ENCODE measurements at places on chromosomes 5 and 9.

- DNase-seq: no peak
These were observed 536.0 kb downstream of the PDE4D start for GRCh38 chr5:59357381-59357977.

GRCh38 chr5:78215972-78216371 lies 78.5 kb downstream of the AP3B1 start:
- no peak for DNase-seq

GRCh38 chr5:159316519-159317383 lies 13.5 kb downstream of the IL12B start:
- no peak for DNase-seq

- DNase-seq: peak; percentile 89
These were observed 65.0 kb downstream of the UGCG start for GRCh38 chr9:111961575-111961974.

DNA sequence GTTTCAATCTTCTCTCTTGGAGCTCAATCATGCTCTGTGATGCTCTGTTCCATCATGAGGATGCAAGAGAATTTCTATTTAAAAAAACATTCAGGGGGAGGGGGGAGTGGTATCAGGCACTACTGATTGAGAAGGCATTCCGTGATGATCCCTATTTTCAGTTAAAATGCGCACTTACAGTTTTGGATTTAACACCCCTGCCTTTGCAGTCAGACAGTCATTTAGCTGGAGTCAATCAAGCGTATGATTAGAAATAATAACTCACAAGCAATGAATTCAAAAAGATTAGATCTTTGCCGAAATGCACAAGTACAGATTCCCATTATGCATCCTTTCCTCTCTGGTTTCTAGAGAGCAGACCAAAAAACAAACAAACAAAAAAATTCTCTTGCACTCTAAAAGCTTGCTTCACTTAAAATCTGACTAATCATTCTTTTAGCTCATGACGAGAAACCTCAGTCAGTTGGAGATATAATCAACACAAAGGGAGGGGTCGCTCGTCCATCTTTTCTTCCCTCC lies 55.4 kb downstream of the EFNA5 start:
- DNase-seq: no peak

- no peak for DNase-seq
These were observed 1.0 kb downstream of the DMRT2 start for GRCh38 chr9:1051210-1051583.

DNA sequence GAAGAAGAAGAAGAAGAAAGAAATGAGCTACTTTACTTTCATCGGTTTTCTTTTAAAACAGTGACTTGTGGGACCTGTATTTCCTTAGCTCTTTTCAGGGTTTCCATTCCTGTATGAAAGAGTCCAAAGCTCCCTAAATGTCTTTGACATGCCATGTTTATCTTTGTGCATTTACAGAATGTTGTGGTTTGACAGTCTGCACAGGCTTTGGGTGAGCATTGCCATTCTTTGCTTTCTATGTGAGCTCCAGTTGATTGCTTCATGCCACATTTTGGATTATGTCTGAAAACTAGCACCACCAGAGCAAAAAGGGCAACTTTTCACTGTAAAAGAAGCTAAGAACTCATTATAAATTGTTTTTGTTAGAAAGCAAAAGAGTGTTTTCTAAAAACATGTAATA lies 733.4 kb downstream of the TLE4 start:
- DNase-seq: no peak

DNA sequence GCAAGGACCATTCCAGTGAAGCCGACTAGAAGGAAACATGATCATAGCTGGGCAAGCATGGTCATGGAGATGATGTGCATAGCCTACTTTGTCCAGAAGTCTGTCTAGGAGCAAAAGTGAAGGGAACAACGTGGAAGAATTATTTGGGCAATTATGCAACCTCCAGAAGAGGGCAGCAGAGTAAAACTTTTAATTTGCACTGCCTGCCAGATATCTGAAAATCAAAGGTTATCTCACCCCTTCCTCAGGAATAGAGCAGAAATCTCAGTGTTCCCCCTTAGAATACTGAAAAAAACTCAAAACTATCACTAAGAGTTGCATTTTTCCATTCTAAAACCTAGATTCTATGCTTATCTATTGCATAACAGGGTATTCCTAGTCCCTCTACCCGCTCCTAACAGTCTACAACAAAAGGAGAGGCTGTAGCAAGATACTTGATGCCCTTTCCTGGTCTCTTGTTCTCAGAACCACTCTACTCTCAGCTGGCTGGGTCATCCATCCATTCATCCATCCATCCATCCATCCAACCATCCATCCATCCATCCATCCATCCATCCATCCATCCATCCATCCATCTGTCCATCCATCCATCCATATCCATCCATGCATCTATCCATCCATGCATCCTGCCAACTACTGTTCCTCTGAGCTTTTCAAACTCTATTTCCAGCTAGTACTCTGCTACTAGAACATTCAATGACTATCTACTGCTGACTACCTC lies 8.4 kb upstream of the SETD9 start:
- no peak for DNase-seq

DNA sequence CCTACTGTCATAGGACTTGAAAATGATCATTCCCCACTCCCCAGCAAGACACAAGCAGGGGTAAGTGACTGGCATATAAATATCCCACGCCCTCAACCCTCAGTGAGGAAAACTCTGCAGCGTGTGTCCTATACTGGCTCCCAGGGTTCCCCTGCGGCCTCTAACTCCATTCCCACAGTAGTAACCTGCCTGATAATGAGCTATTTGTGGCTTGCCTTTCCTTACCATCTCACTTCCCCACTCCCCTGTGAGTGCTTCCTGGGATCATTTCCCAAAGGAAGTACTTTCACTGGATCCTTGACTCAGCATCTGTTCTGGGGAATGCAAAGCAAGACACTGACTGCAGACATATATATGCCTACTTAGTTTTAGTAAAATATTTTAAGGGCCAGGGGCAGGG lies 14.3 kb downstream of the CDC14B start:
- no peak for DNase-seq

DNA sequence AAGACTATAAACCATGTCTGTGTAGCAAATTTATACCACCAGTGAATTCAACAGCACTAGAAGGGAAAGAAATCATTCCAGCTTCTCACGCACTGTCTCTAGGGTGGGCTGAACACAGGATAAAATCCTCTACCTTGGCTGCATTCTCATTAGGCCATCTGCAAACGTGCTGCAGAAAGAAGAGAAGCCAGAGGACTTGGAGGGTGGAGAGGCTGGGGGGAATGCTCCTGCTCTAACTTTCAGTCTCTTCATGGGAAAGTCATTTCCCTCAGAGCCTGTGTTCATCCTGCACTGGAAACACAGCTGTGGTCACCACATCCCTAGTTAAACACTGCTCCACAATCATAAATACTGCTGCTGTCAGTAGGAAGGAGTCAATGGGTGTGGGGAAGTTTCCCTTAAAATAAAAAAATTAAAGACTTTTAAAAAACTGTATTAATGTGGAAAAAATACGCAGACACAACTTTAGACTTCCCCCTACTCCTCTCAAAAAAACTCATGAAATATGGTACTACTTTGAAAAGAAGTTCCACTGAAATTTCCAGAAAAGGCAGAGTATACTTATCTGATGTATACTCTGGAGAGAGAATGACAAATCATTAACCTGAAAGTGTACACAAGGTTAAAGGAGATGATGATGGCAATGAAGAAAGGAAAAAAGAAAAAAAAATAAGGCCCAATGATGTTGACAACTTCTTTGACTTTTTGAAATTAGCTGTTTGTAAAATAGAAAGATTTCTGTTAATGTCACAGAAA lies 46.8 kb downstream of the LHFPL2 start:
- no peak for DNase-seq

DNA sequence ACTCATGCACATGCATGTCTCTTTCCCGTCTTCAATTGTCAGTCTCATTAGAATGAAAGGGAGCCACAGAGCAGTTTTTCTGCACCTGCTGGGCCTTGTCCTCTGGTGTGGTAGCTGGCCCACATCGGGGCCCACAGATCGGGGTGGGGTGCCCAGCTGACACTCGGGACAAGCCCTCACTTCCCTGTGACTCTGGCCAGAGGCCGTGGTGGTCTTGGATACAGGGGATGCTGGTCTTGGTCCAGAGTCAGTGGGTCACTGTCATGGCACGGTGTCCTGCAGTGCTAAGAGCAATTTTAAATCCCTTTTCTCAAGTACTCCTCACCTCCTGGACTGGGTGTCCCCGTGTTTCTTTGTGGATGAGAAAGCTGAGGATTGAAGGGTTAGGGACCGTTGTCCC lies 193.2 kb downstream of the CACNA1B start:
- DNase-seq: no peak

DNA sequence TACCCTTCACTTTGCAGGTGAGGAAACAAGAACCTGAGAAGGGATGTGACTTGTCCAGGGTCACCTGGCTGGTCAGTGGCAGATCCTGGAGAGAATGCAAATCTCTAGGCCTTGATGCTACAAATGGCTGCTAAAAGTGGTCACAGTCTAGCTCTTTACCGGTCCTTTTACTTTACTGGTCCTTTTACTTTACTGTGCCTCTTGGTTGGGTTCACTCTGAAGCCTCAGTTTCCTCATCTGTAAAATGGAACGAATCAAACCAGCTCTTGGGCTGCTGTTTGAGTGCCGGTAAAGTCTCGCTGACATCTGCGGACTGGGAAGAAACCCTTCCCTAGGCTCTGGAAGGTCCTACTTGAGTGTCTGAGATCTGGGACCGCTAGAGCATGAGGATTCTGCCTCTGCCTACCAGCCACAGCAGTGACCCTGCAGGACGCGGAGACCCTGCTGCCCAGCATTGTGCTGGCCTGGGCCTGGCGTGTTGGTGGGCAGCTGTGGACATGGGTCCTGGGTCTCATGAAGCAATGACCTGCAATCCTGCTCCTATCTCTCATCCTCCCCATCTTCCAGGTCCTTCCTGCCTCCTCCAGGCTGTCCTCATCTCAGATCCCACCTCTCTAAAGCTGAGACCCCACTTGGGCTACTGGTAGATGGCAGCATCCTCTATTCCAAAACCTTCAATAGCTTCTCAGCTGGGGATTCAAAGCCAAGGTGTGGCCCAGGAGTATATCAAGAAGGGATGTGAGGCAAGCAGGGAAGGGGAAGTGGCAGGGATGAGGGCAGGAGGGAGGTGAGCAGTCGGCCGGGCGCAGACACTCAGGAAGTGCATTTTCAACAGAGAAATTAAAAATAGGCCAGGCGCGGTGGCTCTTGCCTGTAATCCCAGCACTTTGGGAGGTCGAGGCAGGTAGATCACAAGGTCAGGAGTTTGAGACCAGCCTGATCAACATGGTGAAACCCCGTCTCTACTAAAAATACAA lies 13.3 kb downstream of the CORO2A start:
- DNase-seq: no peak

DNA sequence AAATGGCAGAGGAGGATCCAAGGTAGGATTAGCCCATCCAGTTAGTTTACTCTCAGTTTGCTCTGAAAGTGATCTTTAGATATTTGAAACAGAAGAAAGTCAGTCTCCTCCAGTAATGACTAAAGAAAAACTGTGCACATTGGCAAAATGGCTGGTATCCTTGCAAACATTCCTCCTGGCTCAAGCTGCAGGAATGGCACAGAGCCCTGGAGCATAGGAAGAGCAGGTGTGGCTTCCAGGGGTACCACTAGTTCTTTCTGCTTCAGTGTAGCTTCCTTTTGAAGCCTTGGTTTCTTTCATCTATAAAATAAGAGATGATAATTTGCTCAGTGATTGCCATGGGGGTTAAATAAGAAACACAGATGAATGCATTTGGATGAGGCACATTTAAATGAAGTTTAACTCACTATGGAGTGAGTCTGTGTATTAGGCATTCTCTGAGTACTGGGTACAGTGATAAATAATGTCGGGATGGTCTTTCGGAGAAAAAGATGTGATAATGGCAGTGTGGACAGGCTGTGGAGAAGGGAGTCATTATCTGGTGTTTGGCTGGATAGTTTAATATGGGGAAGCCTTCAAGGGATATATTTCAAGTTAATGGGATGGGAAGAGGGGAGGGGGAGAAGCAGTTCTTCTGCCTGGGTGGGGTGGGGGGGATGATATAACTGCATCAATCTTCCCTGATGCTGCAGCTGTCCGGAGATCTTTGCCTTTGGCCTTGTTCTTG lies 217.3 kb upstream of the KLF4 start:
- no peak for DNase-seq

DNA sequence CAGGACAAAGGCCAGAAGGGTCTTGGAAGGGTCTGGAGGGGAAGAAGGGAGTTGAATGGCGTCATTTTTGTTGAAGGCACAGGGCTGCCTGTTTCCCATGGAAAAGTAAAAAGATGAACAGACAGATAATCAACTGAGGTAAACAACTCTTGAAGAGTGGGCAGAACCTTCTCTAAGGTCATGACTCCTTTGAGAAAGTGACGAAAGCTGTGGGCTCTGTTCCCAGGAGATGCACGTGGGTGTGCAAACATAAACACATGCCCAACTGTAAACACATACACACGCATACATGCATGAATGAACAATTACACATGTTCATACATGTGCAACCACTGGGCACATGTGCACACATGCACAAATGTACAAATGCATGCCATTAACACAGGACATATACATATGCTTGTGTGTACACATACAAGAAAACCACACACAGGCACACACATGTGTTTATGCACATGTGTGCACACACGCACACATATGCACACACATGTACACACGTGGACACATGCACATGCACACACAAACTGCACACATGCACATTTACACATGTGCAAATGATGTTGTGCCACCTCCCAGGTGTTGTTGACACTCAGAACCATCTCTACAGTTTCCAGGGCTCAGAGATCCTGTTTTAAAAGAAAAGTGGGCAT lies 143.3 kb downstream of the GADD45G start:
- no peak for DNase-seq

GRCh38 chr9:33329117-33329563 lies 38.8 kb downstream of the NFX1 start:
- DNase-seq: peak; percentile 87

GRCh38 chr5:142310803-142311202 lies 14.0 kb downstream of the SPRY4 start:
- no peak for DNase-seq

- no peak for DNase-seq
These were observed 2.2 kb downstream of the NR6A1 start for GRCh38 chr9:124768750-124769548.

DNA sequence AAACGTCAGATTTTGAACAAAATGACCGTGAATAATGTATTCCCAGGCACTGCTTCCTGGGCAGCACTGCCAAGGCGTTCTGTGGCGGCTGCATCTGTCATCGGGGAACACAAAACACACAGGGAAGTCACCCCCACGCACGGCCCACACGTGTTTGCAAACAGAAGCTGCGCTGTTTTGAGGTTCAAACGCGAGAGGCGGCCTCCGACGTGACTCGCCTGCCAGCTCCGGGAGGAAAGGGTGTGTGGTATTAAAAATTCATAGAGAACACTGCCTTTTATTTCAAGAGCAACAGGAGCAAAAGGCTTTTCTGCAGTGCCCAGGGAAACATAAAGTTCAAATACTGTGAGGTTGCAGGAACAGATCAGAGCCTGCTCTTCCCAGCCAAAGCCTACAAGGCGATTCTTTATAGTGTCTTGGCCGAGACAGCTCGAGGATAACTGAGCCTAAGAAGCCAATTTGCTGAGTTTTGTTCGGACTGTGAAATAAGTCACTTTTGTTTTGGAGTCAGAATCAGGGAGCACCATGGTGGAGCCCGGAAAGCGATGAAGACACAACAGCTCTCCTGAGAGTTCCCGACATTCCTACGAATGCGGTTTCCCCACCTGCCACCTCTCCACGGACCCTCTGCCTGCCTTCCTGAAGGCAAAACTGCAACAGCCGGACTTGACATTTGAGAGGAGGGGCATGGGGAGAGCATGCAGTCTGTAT lies 115.3 kb upstream of the IRX2 start:
- DNase-seq: no peak

GRCh38 chr5:669111-669841 lies 23.9 kb downstream of the TPPP start:
- DNase-seq: no peak

- no peak for DNase-seq
These were observed 56.4 kb upstream of the IER5L start for GRCh38 chr9:129234491-129234890.

GRCh38 chr5:34014626-34015025 lies 6.8 kb upstream of the AMACR start:
- no peak for DNase-seq

All from kidney epithelial cell (primary cell).